ENCODE measurements at places on chromosomes 1 and 21.

DNA sequence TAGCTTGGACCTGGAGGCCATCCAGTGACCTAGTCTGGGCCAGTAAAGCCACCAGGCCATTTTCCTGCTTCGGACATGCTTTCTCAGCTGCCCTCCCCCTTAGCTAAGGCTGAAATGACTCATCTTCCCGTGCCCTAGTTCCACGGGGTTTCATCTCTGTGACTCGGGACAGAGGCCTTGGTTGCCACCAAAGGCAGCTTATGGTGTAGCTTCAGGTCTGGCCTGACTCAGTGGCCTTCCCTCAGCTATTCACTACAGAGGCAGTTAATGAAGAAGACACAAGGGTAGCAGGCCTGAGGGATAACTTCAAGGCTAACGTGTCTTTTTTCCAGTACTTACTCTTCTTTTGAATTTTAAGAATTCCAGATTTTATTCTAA is 82.4 kb downstream of the PBX1 start:
- DNase-seq, result no peak

GRCh38 chr21:21182401-21183010 is 184.3 kb downstream of the NCAM2 start:
- DNase-seq, result no peak

DNA sequence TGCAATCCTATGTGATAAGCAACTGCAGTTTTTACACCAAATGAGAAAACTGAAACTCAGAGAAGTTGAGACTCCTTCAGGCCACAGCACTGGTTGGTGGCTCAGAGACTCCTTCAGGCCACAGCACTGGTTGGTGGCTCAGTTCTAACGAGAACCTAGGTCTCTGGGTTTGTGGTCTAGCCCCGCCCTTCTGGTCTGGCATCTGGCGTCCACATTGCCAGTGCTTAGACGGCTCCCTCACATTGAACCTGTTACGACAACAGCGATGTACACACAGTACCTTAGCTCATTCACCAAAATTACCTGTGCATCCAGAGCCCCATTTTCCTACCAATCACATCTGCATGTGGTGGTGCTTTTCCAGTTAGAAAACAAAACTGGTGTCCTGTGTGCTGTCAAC is 66.1 kb downstream of the NID1 start:
- no peak for DNase-seq

- no peak for DNase-seq
These were observed 33.0 kb downstream of the PDE4B start for GRCh38 chr1:65825741-65826140.

DNA sequence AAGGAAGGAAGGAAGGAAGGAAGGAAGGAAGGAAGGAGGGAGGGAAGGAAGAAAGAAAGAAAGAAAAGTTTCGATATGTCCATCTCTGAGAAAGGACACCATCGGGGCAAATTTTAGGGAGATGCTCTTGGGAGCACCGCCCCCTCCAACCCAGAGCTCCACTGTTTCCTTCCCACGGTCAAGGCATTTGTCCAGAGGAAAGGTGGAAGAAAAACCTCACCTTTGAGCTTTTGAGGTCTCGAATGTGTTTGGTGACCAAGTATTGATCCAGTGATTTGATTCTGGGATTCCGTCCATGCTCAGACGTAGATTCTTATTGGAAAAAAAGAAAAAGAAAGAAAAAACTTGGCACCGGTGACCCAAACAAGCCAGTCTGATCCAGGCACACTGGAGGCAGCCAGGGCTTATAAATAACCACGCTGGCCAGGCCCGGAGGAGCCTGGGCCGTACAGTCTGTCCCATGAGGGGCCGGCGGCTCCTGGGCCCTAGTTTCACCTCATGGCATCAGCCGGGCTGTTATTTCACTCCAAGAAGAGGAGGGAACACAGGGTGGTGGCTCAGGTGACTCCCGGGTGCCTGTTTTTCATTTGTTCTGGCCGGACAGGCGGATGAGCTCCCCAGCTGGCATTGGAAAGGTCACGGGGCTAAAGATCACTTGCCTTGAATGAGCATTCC is 36.1 kb upstream of the SLC25A33 start:
- no peak for DNase-seq

- no peak for DNase-seq
These were observed 6.1 kb upstream of the CROCC start for GRCh38 chr1:16915627-16915973.

- DNase-seq, result no peak
These were observed 502.2 kb downstream of the PLPP3 start for GRCh38 chr1:56077206-56077605.

DNA sequence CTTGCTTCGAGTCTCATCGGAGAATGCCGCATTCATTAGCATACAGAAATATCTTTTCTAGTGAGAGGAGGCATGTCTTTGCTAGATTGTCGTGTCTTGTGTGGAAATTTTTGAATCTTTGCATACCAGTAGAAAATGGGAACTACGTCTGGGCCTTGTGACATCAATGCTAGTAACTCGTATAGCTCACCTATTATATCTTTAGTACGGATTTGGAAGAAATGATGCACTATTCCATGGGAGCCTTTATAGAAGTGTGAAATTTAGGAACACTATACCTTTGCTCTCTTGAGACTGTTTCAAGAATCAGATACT is 835 bp downstream of the UHMK1 start:
- no peak for DNase-seq

All from retinal pigment epithelial cell (primary cell).